Ascending aorta (tissue), 2 donors: ENCODE measurements at places on chromosomes 6 and 20.

DNA sequence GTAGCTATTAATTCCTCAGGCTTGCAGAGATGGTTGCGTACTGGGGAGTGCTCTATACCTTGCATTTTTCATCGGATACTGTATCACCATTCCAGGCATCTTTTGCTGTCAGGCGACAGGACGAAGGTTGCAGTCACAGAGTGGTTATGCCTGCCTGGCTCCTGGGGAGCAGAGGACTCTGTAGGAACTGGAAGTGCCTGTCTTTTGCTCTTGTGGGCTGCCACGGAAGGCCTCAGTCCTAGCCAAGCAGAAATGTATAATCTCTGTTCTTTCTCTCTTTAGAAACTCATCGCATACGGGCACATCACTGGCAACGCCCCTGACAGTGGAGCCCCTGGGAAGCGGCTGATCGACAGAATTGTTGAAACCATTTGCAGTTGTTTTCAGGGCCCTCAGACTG is 29.5 kb downstream of the ARFGEF2 start:
- H3K27me3 ChIP-seq, result no peaks in the 10 kb centered on the region
- H3K4me1 ChIP-seq, result no peaks in the 10 kb centered on the region
- no peak overlapping the region for H3K27ac ChIP-seq
- H3K36me3 ChIP-seq, result peaks cover 76% of the 10 kb centered on the region
- H3K4me3 ChIP-seq, result no peak overlapping the region
- no peak for DNase-seq

DNA sequence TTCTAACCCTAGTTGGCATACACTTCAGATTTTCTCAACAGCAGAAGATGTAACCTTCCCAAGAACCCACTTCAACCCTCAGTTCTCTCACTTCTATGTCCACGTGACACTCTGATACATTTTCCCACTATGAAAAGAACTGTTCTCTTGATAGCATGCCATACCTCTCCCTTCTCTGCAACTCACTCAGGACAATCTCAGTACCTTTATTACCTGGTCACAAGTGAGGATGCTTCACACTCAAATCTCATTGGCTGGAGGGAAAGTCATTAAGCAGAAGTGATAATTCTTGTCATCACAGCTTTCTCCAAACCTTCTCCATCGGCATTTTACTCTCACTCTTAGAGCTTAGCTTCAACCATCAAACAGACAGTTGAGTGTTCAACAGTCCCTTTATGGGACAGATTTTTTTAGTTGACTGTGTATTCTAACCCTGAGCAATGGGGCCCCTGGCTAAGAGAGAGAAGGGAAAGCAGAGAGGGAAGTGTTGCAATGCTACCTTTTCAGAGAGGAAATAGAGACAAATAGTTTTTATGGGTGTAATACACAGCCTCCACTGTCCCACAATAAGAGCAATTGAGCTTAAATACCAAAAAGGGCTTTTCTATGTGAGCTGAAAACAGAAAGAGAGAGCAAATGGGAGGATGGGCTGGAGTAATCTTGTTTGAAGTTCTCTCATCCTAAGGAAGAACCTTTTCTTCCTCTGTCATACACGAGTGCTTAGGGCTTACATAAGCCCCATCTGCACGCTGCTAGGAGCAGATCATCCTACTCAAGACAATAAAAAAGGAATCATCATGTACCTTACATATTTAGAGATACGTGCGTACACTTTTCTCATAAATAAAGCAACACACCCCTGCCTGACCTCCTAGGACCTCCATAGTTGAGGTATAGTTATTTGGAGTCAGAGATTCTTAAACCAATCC is 16.0 kb downstream of the HLA-DPA1 start:
- no peaks in the 10 kb centered on the region for H3K27me3 ChIP-seq
- H3K4me1 ChIP-seq, result no peaks in the 10 kb centered on the region
- no peak overlapping the region for H3K27ac ChIP-seq
- H3K4me3 ChIP-seq, result no peak overlapping the region
- no peaks in the 10 kb centered on the region for H3K36me3 ChIP-seq

DNA sequence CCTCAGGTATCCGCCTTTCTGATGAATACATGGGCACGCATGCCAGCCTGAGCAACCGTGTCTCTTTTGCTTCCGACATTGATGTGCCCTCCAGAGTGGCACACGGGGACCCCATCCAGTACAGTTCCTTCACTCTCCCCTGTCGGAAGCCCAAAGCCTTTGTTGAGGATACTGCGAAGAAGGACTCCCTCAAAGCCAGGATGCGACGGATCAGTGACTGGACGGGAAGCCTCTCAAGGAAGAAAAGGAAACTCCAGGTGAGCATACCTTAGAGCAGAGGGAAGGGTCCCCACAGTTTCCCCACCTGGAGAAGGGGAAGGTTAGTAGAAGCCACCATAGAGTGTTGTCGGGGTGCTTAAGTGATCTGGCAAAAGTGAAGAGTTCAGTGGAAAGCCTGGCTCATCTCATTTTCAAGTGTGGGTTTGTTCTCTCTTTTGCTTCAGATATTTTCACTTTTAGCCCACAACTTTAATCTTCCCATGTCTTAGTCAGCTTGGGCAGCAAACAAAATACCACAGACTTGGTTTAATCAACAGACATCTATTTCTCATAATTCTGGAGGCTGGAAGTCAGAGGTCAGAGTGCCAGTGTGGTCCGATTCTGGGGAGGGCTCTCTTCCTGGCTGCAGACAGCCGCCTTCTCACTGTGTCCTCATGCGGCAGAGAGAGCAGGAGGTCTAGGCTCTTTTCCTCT is 133.5 kb upstream of the CLDN20 start:
- H3K27ac ChIP-seq, result no peak overlapping the region
- H3K36me3 ChIP-seq, result no peaks in the 10 kb centered on the region
- H3K4me1 ChIP-seq, result no peaks in the 10 kb centered on the region
- DNase-seq, result no peak

GRCh38 chr20:2507875-2508630 is 662 bp downstream of the ZNF343 start:
- H3K4me1 ChIP-seq, result no peaks in the 10 kb centered on the region
- H3K4me3 ChIP-seq, result peak overlapping the region; percentile 74
- no peaks in the 10 kb centered on the region for H3K36me3 ChIP-seq
- H3K27me3 ChIP-seq, result no peaks in the 10 kb centered on the region

DNA sequence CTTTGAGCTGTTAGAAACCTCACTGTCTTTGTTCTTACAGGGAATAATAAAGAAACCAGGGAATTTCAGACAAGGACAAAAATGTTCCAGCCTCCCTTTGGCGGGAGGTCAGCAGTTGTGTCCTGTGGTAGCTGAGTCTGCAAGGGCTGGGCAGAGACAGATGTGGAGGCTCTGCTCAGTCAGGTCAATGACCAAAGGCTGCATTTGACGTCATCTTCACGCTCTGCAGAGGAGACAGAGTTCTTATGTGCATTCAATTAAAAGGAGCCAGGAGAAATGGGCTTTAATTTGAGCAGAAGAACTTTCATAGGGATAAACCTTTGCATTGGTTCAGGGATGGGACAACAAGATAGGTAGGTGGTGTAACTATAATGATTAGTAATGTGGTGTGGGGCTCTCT is 45.1 kb upstream of the FOXA2 start:
- no peak for DNase-seq
- H3K4me3 ChIP-seq, result no peak overlapping the region
- no peaks in the 10 kb centered on the region for H3K27me3 ChIP-seq
- H3K4me1 ChIP-seq, result no peaks in the 10 kb centered on the region

DNA sequence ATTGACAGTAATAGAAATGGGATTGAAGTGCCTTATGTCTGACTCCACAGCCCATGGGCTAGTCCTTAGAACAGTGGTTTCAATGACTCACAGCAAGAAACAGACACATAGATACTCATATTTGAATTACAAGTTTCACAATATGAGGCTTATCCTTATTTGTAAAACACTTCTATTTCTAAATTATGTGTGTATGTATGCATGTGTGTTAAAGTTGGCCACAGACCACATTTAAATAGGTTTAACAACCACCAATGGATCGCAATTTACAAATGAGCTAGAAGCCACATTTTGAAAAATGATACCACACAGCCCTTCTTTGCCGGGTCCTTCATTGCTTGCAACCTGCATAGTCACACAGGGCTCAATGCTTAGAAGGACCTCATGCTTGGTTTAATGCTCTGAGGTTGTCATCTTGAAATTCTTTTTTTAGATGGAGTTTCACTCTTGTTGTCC is 157.8 kb upstream of the PREP start:
- DNase-seq, result no peak
- H3K27me3 ChIP-seq, result no peaks in the 10 kb centered on the region
- H3K27ac ChIP-seq, result no peak overlapping the region
- H3K4me3 ChIP-seq, result no peak overlapping the region
- H3K4me1 ChIP-seq, result no peaks in the 10 kb centered on the region

GRCh38 chr20:2000285-2000684 is 6.4 kb upstream of the PDYN start:
- no peaks in the 10 kb centered on the region for H3K36me3 ChIP-seq
- no peak for DNase-seq
- H3K4me1 ChIP-seq, result no peaks in the 10 kb centered on the region

DNA sequence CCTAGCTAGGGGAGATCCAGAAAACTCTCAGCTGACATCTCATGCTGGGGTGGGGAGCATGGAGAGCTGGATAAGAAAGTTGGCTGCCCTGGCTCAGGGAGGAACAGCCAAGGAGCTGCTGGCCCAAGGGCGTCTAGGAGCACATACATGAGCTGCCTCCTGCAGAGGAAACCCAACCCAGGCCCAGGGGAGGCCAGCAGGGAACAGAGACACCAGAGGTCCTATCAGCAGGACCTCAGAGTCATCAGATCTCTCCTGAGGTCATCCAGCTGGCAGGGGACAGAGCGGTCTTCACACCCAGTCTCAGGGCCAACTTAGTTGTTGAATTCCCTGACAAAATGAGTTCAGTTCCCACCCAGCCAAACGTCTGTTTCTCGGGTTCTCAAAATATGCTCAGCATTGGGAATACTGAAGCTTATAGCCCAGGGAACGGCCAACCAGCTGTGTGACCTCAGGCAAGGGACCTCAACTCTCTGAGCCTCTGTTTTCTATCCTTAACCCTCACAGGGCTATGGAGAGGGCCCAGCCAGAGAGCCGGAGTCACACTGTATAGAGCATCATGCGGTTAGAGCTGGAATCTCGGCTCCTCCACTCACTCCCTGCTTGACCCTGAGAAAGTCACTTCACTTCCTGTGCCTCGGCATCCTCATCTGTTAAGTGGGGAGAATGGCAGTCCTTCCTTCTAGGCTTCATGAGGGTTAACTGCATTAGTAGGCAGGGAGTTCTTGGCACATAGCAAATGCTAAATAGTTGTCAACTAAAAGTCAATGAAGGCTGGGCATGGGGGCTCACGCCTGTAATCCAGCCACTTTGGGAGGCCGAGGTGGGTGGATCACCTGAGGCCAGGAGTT is 13.8 kb downstream of the ADA start:
- H3K27me3 ChIP-seq, result no peaks in the 10 kb centered on the region
- peak overlapping the region; percentile 51 for H3K27ac ChIP-seq
- peaks cover 10% of the 10 kb centered on the region for H3K4me1 ChIP-seq
- H3K36me3 ChIP-seq, result no peaks in the 10 kb centered on the region
- no peak overlapping the region for H3K4me3 ChIP-seq
- DNase-seq, result no peak

DNA sequence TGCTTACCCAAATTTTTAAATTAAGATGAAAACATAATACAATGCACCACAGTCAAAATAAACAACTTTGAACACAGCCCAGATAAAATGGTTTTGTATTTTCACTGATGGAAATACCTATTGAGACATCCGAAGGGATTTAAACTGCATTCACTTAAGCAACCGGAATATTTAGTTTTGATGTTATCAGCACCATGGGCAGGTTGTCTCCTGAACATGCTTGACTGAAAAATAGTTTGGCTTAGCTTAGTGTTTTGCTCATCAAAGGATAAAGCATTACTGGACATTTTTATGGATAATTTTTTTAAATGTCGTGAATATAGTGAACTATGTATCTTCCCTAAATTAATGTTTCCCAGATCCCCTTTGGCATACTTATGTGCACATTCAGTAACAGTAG is 177.5 kb downstream of the GJA1 start:
- H3K4me3 ChIP-seq, result no peak overlapping the region
- no peaks in the 10 kb centered on the region for H3K27me3 ChIP-seq
- H3K4me1 ChIP-seq, result no peaks in the 10 kb centered on the region
- DNase-seq, result no peak

GRCh38 chr20:62460678-62461077 is 15.1 kb downstream of the GATA5 start:
- H3K27ac ChIP-seq, result no peak overlapping the region
- H3K27me3 ChIP-seq, result no peaks in the 10 kb centered on the region
- H3K4me3 ChIP-seq, result no peak overlapping the region
- DNase-seq, result no peak
- H3K4me1 ChIP-seq, result no peaks in the 10 kb centered on the region

- H3K4me1 ChIP-seq, result peaks cover 13% of the 10 kb centered on the region
- no peaks in the 10 kb centered on the region for H3K27me3 ChIP-seq
- H3K36me3 ChIP-seq, result no peaks in the 10 kb centered on the region
These were observed 39.6 kb downstream of the HLA-F start for GRCh38 chr6:29762781-29763214.

DNA sequence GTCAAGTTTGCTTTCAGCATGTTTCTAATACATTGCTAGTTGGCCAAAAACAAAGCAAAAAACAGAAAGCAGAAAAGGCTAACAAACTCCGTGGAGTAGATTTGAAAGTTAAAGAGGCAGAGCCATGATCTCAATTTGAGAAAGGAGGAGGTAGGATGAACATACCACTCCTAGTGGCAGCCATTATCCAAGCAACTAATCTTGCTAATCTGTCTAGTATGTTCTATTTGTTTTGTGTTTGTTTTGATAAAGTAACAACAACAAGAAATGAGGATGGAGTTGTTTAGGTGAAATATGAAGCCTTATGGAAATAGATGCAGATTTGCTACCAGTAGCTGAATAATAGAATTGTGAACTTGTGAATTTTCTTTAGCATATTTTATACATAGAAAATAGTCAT is 295.5 kb upstream of the PRDM1 start:
- no peak overlapping the region for H3K4me3 ChIP-seq
- H3K36me3 ChIP-seq, result no peaks in the 10 kb centered on the region
- no peaks in the 10 kb centered on the region for H3K4me1 ChIP-seq
- no peak overlapping the region for H3K27ac ChIP-seq
- H3K27me3 ChIP-seq, result no peaks in the 10 kb centered on the region

GRCh38 chr6:129239825-129240491 is 357.0 kb downstream of the LAMA2 start:
- no peak overlapping the region for H3K27ac ChIP-seq
- no peaks in the 10 kb centered on the region for H3K27me3 ChIP-seq
- H3K36me3 ChIP-seq, result no peaks in the 10 kb centered on the region
- H3K4me1 ChIP-seq, result no peaks in the 10 kb centered on the region
- DNase-seq, result no peak

GRCh38 chr6:28402197-28402596 is 2.6 kb upstream of the ZSCAN12 start:
- no peaks in the 10 kb centered on the region for H3K27me3 ChIP-seq
- H3K27ac ChIP-seq, result no peak overlapping the region
- no peaks in the 10 kb centered on the region for H3K4me1 ChIP-seq
- H3K36me3 ChIP-seq, result no peaks in the 10 kb centered on the region

- H3K27me3 ChIP-seq, result no peaks in the 10 kb centered on the region
- H3K4me3 ChIP-seq, result no peak overlapping the region
- no peaks in the 10 kb centered on the region for H3K36me3 ChIP-seq
- no peak overlapping the region for H3K27ac ChIP-seq
- peaks cover 3% of the 10 kb centered on the region for H3K4me1 ChIP-seq
- DNase-seq, result no peak
These were observed 547.8 kb downstream of the TENT5A start for GRCh38 chr6:81204731-81205130.

GRCh38 chr6:136846046-136846445 is 23.7 kb downstream of the PEX7 start:
- H3K27ac ChIP-seq, result no peak overlapping the region
- H3K4me1 ChIP-seq, result no peaks in the 10 kb centered on the region
- H3K27me3 ChIP-seq, result no peaks in the 10 kb centered on the region
- no peak overlapping the region for H3K4me3 ChIP-seq
- no peaks in the 10 kb centered on the region for H3K36me3 ChIP-seq

- no peaks in the 10 kb centered on the region for H3K27me3 ChIP-seq
- peak overlapping the region; percentile 96 for H3K27ac ChIP-seq
- peak overlapping the region; percentile 79 for H3K4me3 ChIP-seq
- no peaks in the 10 kb centered on the region for H3K36me3 ChIP-seq
- DNase-seq, result no peak
- peaks cover 20% of the 10 kb centered on the region for H3K4me1 ChIP-seq
These were observed 2.5 kb downstream of the DIDO1 start for GRCh38 chr20:62923669-62924441.
